ENCODE measurements at places on chromosomes 1 and 21.

DNA sequence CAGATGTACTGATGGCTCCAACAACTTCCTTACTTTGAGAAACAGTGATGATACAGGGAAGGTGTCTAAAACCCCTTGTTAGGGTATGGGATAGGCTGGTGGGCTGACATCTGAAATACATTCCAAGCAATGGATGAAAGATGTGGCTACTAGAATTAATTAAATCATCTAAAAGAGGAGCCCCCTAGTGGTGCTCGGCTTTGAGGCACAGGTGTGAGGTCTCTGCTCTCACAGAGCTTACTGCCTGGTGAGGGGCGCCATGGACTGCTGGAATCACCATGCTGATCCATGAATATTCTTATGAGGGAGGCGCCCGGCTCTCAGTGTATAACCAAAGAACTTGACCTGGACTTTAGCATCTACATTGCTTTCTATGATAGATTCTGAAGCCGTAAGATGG, 48.5 kb downstream of the GNG4 start:
- DNase-seq, result no peak

- DNase-seq, result peak; percentile 94
Observed at GRCh38 chr1:48610628-48611542, 138.9 kb upstream of the SPATA6 start.

DNA sequence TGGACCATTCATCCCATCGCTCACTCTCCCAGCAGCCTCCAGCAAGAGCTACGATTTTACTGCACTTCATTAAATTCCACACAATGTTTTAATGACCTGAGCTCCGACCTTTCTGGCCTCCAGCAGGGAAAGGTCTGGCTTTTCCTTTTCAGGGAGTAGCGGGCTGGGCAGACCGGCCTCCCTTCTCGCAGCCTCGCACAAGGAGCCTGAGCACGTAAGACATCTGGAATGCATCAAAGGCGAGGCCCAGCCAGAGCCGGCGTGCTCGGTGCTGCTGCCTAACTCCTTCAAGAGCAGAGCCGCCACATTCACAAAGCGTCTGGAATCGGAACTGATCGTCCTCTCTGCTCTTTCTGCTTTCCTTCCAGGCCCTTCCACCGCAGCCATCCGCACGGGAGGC, 32.5 kb upstream of the FHAD1 start:
- no peak for DNase-seq

GRCh38 chr1:35470977-35471613, 86.1 kb downstream of the KIAA0319L start:
- no peak for DNase-seq

DNA sequence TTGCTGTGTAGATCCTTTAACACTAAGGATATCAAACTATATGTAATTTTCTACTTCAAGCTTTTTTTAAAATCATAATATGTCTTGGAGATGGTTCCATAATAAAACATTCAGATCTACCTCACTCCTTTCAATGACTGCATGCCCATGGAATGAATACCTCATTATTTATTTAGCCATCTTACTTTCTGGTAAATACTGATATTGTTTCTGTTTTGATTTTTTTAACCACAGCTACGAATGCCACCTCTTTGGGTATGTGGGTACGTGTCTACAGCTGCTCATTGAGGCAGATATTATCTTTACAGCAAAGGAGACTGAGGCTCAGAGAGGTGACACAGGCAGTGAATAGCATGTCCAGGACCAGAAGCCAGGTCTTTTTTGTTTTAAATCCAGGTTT, 215.7 kb downstream of the ST6GALNAC3 start:
- no peak for DNase-seq

DNA sequence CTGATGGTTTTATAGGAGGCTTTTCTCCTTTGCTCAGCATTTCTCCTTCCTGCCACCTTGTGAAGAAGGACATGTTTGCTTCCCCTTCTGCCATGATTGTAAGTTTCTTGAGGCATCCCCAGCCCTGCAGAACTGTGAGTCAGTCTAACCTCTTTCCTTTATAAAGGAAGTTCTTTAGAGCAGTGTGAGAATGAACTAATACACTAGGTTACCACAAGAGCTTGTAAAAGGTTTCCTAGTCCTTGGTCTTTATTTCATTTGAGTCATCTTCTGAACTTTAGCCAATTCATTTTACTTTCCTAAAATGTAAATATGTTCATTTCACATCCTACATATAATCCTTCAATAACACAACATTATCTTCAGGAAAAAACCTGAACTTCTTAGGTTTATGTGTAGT, 365.3 kb downstream of the HHIPL2 start:
- no peak for DNase-seq

- DNase-seq, result peak; percentile 80
Observed at GRCh38 chr1:244833734-244834542, 1.5 kb upstream of the COX20 start.

- no peak for DNase-seq
Observed at GRCh38 chr1:25183126-25183980, 48.9 kb downstream of the SYF2 start.

GRCh38 chr1:200260597-200261335, 149.1 kb downstream of the ZNF281 start:
- DNase-seq, result peak; percentile 64

- no peak for DNase-seq
Observed at GRCh38 chr1:24715658-24716057, 29.6 kb upstream of the CLIC4 start.

DNA sequence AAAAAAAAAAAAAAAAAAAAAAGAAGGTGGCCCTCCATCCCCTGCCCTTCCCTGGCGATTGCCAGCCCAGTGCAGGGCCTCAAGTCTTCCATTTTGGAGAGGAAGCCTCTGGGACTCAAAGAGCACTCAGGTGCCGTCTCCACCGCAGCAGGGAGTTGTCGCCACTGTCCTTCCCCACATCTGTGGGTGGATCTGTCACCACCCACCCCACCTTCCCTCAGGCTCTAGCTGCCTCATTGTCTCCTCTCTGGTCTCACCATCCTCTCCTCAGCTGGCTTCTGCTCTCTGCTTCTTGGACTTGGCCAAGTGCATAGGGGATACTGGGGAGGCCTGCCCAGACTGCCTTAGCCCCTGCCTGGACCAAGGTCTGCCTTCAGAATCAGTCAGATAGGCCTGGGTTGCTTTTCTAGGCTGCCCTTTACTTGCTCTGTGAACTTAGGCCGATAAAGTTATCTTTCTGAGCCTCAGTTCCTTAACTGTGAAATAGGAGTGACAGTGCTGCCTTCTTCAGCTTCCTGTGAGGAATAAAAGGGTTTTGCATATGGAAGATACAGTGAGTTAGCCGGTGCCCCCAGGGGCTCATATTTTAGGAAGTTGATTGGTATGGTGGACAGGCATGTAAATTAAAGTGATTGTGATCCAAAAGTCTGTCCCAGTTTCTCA, 15.8 kb downstream of the RCC1 start:
- DNase-seq, result no peak

- DNase-seq, result no peak
Observed at GRCh38 chr1:41100170-41100569, 78.6 kb upstream of the SLFNL1 start.

- peak; percentile 2 for DNase-seq
Observed at GRCh38 chr1:174074757-174075156, 52.6 kb upstream of the RC3H1 start.

GRCh38 chr1:65512967-65513780, 92.7 kb downstream of the LEPR start:
- DNase-seq, result no peak

DNA sequence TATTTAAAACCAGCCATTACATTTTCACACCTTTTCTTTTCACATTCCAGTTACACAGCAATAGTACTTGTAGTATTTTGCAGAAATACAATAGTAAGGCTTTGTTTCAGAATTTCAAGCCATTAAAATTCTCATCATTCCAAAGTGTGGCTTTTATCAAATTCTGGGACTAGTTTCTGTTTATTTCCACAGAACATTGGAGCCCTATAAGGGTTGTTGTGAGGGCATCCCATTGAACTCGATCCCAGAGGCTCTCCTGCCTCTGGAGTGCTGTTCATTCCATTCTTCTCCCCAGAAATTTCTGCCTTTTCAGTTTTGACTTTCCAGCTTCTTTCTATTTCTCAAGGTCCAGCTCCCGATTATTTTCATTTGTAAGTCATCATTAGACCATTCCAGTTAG, 645.5 kb downstream of the ADGRL2 start:
- DNase-seq, result no peak

- DNase-seq, result peak; percentile 67
Observed at GRCh38 chr1:108643492-108644335, 17.2 kb downstream of the HENMT1 start.

- DNase-seq, result no peak
Observed at GRCh38 chr1:84489766-84490165, 10.7 kb downstream of the RPF1 start.

DNA sequence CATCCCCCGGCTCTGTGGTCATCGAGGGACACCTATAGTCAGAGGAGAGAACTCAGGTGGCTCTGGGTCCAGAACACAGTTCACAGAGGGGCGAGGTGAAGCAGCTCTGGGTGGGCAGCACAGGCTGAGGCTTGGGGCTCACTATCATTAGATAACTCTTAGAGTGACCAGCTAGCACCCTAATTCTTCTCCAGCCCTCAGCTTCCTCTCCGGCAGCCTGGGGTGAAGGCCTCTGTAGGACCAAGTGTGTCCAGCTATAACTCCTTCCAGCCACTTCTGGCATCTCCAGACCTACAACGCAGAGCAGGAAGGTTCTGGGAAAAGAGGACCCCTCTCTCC, 1.4 kb downstream of the ARTN start:
- no peak for DNase-seq

DNA sequence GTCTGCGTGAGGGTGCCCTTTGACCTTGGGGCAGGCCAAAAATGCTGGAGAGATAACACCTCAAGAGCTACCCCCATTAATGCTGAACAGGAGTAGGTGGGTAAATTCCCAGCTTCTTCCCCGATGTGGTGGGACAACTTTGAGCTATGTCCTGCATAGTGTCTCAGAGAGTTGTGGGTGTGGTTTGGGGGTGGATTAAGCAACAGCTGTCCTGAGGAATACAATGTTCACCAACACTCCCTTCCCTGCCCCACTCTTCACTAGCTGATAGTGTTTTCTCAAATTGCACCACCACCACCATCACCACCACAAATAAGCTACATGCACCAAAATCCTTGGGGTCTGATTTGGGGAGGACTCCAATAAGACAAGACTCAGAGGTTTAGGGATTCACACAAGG, 258.4 kb downstream of the HLX start:
- no peak for DNase-seq

GRCh38 chr1:68112835-68113243, 62.4 kb upstream of the DIRAS3 start:
- DNase-seq, result no peak

- peak; percentile 64 for DNase-seq
Observed at GRCh38 chr1:81799939-81800694, 617 bp upstream of the ADGRL2 start.

GRCh38 chr1:153238527-153238926, 21.0 kb upstream of the LORICRIN start:
- no peak for DNase-seq

DNA sequence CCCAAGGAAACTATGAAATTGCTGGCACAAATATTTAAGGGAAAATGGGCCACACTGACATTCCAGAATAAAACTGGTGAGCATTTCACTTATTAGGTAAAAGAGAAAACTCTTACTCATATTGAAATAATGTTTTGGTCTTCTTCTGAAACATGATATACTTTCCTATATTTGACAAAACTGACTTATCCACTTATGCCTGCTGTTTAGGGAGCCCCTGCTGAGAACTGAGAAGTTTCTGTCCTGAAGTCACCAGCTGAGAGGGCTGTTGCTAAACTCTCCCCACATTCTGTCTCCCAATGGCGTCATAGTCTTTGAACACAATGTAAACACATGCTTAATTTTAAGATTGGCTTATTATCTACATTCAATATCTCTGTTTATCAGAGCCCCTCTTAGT, 46.8 kb upstream of the ZC3H11B start:
- DNase-seq, result peak; percentile 6

DNA sequence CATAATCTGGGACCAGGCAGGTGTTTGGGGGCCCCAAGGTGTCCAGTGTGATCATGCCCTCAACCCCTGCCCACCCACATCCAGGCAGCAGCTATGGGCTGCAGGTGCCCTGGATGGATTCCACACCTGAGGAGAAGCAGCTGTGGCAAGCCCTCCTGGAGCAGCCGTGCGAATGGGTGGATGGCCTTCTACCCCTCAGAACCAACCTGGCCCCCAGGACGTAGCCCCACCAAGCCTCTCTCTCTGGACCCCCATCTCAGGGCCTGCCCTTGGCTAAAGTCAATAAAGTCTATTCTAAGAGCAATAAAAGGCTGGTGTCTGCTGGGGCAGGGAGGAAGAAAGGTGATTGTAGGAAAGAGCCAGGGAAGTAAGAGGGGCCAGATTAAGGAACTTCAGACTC, 11.8 kb downstream of the SYTL1 start:
- no peak for DNase-seq

DNA sequence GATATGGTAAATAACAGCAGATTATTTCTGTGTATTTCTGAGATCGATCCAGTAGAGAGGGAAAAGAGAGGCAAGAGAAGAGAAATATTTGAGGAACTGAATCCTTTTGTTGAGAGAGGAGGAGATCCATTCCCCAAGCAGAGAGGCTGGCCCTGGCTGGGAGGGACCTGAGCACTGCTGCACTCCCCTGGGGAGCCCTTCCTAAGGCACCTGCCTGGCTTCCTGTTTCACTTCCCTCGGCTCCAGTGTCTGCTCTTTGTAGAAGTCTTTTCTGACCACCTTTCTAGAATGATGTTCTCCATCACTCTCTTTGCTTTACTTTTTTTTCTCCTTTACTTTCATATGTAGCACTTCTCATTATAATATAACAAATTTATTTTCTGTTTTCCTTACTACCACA, 42.3 kb upstream of the SLC6A9 start:
- DNase-seq, result no peak

DNA sequence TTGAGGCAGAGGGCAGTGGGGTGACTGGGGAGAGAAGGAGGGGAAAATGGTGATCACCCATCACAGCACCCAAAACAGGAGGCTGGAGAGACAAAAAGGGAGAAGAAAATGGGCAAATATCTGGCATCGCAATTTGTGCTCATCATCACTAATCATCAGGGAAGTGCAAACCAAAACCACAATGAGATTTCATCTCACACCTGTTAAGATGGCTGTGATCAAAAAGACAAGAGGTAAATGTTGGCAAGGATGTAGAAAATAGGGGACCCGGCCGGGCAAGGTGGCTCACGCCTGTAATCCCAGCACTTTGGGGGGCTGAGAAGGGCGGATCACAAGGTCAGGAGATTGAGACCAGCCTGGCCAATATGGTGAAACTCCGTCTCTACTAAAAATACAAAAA, 74.0 kb downstream of the KIF14 start:
- no peak for DNase-seq

DNA sequence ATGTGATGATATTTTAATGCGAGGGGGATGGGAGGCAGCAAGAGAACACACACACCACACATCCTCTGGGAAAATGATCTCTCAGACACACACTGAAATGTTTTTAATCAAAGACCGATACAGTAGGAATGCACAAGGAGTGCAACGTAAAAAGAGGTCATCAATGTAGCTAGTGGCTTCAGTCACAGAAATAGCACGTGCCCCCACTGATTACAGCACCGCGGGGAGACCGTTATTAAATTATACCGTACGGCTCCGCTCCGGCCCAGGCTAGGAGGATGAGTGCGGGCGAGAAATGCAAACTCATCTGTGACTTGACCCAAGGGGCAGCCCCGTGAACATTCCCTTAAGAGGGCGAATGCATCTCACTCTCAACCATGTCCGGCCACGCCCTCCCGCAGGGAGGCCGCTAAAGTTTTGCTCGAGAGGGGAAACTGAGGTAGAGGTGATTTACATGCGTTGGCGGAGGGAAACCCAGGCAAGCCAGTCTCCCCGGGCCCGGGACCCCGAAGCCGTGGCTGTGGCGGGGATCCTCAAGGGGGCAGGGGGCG, 552 bp downstream of the UBR4 start:
- DNase-seq, result no peak

GRCh38 chr1:1470626-1471388, 758 bp upstream of the ATAD3B start:
- DNase-seq, result no peak

GRCh38 chr21:42429856-42430255, 26.2 kb downstream of the UBASH3A start:
- no peak for DNase-seq

Data from NCI-H1092 treated with DMSO at 0.1 percent for 48 hours (cell line).